Ovary (tissue), 10 donors: ENCODE measurements at places on chromosomes 7 and 10.

GRCh38 chr7:90777465-90777864 is 181.3 kb downstream of the CDK14 start:
- DNase-seq: peak; percentile 34

- DNase-seq: no peak
Measured at GRCh38 chr10:31851216-31851615, 77.4 kb downstream of the ARHGAP12 start.

DNA sequence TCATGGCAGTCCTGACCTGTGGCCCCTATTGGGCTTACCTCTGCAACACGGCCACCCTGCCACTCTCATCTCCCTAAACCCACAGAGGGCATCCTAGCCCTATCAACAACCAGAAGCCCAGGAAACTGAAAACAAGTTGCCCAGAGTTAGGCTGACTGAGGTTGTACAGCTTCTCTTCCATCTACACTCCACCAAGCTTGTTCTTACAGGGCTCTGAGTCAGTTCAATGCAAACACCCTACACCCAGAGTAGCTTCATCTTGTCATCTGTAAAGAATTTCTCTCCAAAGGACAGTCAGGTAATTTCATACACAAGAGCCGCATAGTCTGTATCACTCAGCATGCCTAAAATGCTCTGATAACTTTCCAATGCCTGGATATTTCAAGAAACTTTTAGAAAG is 175.4 kb downstream of the ARID5B start:
- DNase-seq: no peak

DNA sequence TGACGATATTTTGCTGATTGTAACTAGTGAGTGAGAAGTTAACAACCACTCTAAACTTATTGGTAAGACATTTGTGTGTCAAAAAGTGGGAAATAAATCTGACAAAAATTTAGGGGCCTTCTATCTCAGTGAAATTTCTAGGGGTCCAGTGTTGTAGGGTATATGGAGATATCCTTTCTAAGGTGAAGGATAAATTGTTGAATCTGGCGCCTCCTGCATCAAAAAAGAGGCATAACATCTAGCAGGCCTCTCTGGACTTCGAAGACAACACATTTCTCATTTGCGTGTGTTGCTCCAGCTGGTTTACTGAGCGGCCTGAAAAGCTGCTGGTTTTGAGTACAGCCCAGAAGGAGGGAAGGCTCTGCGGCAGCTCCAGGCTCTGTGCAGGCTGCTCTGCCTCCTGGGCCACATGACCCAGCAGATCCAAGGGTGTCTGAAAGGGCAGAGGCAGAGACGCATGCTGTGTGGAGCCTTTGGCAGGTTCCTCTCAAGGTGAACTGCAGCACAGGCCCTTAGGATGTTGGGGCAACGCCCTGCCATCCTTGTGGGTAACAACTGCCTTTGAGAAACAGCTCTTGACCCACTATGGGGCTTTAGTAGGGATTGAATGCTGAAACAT is 72.4 kb downstream of the LMBR1 start:
- no peak for DNase-seq

- DNase-seq: no peak
Measured at GRCh38 chr7:18179093-18179492, 151.4 kb upstream of the PRPS1L1 start.

GRCh38 chr10:132626761-132627665 is 89.4 kb downstream of the INPP5A start:
- peak; percentile 27 for DNase-seq

- DNase-seq: no peak
Measured at GRCh38 chr7:38801786-38802185, 107.2 kb downstream of the VPS41 start.

DNA sequence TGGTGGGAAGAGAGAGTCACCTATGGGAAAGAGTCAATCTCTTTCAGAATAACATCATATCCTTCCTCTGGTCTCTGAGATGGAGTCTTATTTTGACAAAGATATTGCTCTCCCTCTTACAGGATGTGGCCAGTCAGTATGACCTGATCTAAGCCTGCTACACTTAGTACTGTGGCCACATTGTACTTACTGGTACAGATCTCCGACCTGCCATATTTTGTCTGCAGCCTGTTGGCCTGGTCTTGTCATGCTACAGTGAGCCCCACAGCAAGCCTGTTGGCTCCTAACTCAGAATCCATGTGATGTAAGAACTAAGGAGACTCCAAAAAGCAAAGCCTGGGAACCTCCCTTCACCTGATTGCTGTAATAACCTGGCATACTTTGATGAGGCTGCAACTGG is 377.8 kb downstream of the SFMBT2 start:
- DNase-seq: no peak

DNA sequence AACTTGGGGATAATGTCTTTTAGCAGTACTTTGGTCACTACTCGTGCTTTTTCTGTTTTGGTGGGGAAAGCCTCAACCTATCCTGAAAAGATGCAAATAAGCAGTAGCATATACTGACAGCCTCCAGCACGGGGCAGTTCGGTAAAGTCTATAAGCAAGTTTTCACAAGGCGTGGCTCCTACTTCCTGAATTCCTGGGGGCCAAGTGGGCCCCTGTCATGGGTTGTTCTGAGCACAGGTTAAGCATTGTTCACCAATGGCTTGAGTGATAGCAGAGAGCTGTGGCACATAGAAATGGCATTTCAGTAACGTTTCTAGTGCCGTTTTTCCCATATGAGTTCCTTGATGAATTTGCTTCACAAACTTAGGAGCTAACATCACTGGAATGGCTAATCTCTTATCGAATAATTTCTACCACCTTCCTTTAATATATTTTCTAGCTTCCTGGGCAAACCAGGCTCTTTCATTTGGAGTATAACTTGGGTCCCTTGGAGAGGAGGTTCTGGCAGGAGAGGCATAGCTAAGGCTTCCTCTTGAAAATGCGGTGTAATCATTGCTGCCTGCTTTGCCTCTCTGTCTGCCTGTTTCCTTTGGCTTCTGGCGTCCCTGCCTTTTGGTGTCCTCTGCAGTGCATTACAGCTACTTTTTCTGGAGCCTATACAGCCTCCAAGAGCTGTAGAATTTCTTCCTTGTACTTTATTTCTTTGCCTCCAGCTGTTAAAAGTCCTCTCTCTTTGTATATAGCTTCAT is 11.7 kb upstream of the ZNF239 start:
- DNase-seq: no peak

DNA sequence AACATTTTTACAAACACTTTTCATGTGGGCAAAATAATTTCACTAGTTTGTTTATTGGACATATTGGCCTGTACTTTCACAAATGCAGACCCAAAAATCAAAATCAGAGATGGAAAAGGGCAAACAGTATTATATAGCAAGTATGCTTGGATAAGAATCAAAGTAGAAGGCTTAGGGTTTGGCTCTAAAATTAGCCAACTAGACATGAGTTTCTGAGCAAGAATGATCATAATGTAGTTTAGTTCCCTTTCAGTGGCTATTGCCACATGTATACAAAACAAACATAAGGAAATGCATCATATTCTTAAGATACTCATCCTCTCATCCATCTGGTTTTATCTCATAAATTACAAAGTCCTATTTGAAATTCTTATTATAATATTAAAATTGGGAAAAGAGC is 132.5 kb downstream of the IMMP2L start:
- DNase-seq: no peak

GRCh38 chr10:86443936-86444335 is 77.3 kb upstream of the GRID1 start:
- DNase-seq: no peak

DNA sequence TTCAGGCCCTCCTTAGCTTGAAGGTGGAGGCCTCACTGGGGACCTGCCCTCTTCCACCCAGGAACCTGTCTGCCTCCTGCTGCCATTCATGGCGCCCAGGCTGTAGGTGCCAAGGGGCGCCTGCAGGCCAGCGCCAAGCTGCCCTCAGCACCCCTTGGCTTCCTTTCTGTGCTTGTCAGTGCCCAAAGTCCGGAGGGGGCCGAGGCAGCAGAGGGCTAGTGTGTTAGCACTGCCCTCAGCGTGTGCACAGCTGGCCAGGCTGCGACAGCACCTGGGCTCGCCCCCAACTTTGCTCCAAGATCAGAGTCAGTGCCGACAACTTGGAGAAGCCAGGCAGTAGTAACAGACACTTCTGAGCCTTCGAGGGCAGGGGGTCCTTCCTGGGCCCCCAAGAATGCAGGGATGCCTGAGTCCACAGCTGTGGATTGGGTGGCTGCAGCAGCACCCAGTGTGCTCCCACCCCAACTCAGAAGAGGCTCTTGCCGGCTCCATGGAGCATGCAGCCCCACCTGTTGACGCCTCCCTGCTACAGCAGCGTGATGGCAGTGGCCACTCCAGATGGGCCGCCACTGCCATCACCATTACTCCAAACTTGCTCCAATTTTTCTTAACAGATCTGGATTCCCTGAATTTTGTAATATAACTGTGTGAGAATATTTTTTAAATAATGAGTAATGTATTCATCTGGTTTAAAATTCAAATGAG is 41.7 kb downstream of the CACUL1 start:
- no peak for DNase-seq

DNA sequence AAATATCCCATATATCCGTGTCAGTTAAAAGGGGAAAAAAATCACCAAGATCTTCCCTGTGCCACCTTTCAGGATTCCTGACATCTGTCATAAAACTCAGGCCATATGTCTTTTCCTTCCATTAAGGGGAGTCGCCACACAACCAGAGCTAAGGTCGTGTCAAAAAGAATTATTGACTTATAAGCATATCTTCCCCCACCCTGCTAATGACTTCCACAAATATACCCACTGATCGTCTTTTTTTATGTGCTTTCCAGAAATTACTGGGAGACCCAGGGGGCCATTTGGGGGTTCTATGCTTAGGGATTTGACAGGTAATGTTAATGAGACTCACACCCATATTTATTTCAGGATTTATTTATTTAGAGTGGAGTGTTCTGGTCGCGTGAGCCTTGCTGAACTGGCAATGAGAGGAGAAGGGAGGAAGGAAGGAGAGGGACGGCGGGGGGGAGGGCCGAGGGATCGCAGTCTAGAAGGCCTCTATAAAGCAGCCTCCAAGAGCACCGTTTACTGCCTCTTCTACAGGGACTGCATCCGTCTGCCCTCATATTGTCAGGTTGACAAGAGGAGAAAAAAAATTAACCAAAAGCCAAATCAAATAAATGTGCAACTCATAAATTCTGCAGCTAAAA is 135.7 kb upstream of the MGMT start:
- no peak for DNase-seq

GRCh38 chr7:16755397-16755796 is 1.8 kb downstream of the TSPAN13 start:
- no peak for DNase-seq

GRCh38 chr10:12902851-12903358 is 98.6 kb downstream of the CCDC3 start:
- no peak for DNase-seq

GRCh38 chr10:73586583-73586984 is 4.6 kb downstream of the USP54 start:
- DNase-seq: no peak

DNA sequence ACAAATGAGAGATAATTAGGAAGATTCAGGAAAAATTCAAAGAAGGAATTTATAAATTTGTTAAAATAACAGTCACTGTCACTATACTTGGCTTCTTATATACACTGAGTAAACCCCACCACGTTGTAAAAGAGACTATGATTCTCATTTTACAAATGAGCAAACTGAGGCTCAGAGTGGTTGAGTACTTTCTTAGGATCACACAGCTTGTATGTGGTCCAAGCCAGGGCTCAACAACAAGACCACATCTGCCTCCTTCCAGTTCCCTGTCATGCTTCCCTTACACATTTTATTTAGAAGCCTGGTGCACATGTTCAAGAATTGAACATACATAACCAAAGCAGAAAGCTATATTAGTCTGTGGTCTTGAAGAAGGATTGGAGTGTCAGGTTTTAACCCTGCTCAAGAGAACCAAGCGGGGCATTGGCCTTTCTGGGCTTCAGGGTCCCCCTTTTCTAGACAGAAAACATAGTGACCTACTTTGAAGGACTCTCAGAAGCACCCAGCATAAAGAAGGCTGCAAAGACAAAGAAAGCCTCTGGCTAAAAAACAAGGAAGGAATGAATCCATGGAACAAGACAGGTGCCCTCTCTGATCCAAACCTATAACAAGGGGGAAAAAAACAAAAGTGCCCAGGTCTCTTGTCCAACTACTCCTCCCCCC is 846 bp downstream of the MRLN start:
- DNase-seq: no peak

DNA sequence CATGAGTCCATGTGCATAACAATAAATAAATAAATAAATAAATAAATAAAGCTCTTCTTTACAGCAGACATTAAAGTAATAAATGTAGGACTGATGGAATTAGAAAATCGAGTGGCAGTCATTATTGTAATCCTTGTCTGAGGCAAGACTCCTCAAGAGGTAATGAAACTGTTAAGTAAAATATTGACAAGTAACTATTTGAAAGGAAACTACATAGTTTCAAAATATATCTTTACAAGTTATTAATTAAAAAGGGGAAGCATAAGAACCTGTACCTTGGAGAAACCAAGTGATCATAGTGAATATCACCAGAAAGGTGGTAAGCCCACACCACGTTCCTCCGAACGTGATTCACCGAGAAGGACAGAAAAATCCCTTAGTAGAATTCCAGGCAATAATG is 285.6 kb upstream of the SORCS1 start:
- no peak for DNase-seq

- no peak for DNase-seq
Measured at GRCh38 chr10:105707603-105708002, 1066.5 kb downstream of the SORCS3 start.

DNA sequence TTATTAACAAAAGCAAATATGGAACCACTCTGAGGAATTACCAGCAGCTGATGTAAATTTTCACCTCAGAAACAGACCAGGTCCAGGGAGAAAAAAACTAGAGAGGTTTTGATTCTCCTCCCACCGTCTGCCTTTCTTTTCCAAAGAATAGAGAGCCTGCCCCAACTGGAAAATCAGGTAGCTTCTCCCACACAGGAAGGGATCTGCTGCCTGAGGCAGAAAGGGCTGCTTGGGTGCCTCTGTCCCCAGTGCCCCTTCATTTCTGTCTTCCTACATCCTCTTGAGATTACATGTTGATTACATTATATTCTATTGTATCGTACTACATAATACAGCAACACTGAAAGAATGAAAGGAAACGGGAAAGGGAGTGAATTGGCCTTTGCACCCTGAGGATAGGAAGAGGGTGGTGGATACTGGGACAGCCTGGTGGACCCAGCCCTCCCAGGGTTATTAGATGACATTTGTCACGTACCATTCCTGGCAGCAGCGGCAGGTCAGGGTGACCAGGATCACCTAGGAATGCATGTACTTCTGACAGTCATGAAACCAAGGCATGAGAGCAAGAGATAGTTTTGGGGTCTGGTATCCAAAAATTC is 8.9 kb downstream of the ST8SIA6 start:
- no peak for DNase-seq

GRCh38 chr10:69949770-69950169 is 102.9 kb upstream of the MACROH2A2 start:
- DNase-seq: no peak
